ENCODE measurements at places on chromosomes 4 and X. TPM values are rescaled to one million over a fixed set of nuclear protein-coding genes. Genes with fewer than 3 reads are reported as not detected.
A peak's percentile ranks its signal among the peaks of the same experiment; 100 is the strongest.

DNA sequence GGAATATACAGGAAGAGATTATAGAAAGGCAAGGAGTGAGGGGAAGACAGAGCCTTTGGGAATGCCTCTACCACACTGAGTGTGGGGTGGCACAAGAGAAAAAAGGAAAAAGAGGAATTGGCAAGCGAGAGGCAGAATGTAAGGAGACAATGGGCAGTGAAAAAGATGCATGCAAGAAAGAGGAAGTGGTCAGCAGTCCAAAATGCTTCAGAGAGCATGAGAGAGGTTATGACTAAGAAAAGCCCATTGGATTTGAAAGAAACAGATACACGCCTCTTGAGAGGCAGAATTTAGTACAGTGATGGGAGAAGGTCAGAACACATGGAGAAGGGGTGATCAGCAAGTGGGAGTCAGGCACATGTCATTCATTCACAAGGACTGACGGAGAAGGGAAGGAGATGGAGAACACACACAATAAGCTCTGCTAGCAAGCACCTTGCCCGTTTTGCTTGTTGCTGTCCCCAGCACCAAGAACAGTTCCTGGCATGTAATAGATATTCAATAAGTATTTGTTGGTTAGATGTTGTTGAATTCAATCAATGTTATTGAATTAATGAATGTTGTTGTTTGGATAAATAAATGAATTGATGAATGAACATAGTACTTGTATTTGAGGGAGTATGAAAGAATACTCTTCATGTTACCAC lies 6.3 kb downstream of the DCHS2 start:
- peak; percentile 5 for DNase-seq

DNA sequence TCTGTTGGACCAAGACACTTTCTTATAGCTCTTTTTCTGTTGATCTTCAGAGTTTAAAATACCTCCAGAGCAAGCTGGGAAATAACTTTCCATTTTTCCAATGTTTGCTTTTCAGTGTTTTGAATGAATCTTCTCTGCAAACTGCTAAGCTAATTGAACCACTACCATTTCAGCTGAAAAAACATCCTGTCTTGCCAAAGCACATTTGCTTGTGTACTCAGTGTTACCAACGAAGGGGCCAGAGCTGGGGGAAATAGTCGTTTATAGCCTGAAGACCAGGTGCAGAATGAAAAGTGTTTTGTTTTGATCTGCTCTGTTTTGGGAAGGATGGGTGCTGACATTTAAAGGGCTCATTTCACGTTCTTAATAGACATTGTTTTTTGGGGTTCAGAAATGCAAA lies 88.4 kb upstream of the CLNK start:
- peak; percentile 18 for DNase-seq

TRAM1L1 gene
- total RNA-seq: not detected

MAGEA1 gene
- not detected for total RNA-seq

GRCh38 chrX:18252644-18253359 lies 32.1 kb upstream of the BEND2 start:
- no peak for DNase-seq

ARSJ gene
- total RNA-seq: not detected

DNA sequence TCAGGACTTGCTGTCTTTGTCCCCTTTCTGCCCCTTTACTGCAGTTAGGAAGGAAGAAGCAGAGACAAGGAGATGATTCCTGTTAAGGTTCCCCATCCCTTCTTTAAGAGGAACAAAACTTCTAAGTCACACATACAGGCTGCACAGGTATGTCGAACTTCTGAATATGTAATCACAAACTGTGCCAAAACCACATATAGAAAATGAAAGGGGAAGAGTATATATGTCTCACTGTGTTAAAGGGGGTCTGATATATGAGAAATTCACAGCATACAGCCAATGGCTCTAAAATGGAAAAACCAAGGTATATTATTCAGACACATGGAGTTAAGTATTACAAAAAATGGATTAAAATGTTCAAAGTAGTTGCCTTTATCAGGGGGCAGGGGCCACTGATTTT lies 11.7 kb downstream of the CFAP97 start:
- no peak for DNase-seq

DNA sequence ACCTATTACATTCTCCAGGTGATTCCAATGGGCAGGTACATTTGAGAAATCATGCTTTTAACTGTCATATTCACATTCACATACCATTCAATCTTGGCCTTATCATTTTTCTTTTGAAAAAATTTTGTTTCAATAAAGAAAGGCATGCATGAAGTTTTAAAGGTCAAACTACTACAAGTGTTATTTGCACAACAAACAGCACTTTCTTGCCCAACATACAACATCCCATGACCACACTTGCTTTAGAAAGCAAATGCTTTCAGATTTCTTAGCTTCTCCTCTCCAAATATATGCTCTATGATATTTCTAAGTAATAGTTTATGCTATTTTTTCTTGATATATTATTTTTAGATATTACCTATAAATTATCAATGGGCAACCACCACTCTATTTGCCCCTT lies 58.2 kb downstream of the NLGN4X start:
- DNase-seq: no peak

GC gene
- total RNA-seq: not detected

DNA sequence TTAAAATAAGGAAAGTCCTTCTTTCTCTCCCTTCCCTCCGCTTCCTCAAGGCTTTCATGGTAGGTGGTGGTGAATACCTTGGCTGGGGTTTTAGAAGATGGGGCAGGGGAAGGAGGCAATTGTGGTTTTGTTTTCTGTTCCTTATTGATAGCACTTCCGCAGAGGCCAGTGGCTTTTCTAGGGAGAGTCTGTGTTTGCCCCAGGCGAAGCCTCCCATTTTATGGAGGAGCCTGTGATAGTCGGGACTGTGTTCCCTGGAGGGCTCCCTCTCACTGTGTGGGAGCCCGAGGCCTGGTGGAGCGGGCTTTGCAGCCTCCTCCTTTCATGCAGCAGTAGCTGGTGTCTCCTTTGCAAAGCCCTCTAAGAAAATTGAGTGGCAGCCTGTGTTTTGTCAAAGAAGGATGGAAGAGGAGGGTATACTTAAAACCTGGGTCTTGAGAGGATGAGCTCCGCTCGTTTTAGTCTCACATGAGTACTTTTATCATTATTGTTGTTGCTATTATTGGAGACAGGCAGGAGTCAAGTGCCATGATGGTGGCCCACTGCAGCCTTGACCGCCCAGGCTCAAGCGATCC lies 29.8 kb upstream of the STOX2 start:
- no peak for DNase-seq

SMIM43 gene
- total RNA-seq: not detected

- DNase-seq: no peak
These were observed 204.7 kb upstream of the JADE1 start for GRCh38 chr4:128604840-128605239.

GPRASP3 gene
- total RNA-seq: not detected

SLC34A2 gene
- not detected for total RNA-seq

UGT2B17 gene
- not detected for total RNA-seq

DNA sequence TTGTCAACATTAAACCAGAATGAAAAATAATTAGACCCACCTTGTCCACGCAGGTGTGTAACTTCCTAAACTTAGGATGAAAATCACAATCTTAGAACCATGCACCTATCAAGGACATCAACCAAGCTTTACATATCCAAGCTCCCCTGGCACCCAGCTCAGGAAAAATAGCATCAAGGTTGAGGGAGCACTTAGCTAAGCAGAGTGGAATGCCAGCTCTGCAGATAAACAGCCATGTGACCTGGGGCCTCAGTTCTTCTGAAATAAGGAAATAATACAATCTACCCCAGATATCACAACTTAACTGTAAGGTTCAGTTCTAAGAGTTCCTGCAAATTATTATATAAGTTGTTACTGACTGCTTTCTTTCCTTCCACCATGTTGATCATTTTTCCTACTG lies 64.7 kb downstream of the DHX15 start:
- no peak for DNase-seq

GRCh38 chrX:2192584-2193272 lies 308.0 kb downstream of the DHRSX start:
- DNase-seq: no peak

GRCh38 chr4:186875476-186875875 lies 151.8 kb upstream of the FAT1 start:
- DNase-seq: no peak

- no peak for DNase-seq
These were observed 77.9 kb downstream of the APBB2 start for GRCh38 chr4:41136456-41136855.

DNA sequence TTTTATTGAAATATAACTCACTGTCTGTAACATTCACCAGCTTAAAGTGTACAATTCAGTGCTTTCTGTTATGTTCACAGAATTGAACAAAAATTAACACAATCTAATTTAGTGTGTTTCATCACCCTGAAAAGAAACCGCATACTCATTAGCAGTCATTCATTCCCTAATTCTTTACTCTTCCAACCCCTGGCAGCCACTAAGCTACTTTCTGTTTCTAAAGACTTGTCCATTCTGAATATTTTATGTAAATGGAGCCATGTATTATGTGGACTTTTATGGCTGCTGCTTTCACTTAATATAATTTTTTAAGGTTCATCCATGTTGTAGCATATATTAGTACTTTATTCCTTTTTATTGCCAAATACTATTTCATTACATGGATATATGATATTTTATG lies 94.7 kb upstream of the ATP8A1 start:
- no peak for DNase-seq

DNA sequence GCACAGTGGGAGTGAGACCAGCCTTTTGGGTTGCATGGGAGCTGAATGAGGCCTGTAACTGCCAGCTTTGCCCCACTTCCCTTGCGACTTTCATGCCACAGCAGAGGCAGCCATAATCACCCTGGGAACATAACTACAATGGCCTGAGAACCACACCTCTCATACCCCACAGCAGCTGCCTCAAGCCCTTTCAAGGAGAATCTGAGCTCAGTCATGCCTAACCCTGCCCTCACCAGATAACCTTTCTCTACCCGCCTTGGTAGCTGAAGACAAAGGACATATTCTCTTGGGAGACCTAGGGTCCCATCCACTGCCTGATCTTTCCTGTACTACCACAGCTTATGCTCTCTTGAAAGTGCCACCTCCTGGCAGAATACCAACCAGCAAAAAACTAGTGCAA lies 599.9 kb upstream of the IGFBP7 start:
- no peak for DNase-seq

ZNF141 gene
- total RNA-seq: 26.9 TPM

GRCh38 chr4:140533951-140534480 lies 10.0 kb downstream of the ELMOD2 start:
- no peak for DNase-seq

DNA sequence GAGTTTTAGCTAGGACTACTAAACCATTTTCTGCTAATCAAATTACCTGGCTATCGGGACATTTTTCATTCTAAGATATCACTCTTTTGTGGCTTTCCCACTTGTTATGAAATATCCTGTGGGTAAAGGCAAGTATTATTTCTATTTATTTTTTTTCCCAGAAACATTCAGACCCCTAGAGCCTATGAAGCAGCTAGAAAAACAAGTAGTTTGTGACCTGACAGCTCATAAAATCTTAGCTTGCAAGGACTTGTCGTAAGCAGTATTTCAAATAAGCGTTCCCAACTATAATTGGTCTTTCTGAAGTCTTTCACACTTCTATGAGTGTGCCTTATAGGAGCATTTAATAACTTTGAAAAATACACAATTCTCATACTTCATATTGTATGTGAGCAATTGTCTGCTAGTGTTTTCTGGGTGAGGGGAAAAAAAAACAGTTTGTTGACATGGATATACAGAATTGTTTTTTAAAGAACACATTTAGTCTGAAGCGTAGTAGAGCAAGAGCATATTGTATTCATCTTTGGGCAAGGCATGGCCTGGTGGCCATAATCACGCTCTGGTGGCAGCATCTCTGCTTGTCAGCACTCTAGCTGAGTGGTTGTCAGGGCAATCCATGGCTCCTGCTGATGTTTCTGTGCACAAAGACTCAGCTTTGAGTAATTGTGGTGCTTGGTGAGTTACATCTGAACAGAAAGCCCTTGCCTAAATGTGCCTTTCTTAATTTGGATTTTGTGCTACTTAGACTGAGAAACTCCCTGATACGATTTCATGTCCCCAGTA lies 2.6 kb downstream of the MCUB start:
- peak; percentile 38 for DNase-seq

- no peak for DNase-seq
These were observed 352.6 kb downstream of the INPP4B start for GRCh38 chr4:142493255-142494110.

DNA sequence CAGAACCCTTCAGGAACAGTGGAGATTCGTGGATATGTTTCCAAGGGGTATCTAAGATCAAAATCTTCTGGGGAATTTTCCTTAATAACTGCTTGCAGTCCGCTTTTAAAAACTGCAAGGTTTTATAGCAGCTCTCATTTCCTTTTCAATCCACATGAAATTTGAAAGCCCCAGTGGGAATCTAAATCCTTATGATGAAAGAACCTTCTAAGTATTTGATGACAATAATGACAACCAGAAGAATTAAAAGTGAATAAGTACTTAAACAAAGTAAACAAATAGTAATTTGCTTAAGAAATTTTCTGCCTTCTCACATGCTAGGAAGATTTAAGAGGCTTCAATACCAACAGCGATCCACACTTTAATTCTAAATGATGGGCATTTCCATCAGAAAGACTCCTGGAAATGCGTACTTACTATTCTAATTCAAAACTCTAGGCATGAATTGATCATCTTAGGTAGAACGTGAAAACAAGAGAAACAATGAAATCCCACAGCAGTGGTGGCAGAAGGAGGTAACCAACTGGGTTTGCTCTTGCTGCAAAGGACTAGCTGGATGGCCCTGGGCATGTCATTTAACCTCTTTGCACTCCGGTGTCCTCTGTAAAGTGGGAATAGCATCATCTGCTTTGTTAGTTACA lies 37.6 kb upstream of the S100G start:
- DNase-seq: no peak

DNA sequence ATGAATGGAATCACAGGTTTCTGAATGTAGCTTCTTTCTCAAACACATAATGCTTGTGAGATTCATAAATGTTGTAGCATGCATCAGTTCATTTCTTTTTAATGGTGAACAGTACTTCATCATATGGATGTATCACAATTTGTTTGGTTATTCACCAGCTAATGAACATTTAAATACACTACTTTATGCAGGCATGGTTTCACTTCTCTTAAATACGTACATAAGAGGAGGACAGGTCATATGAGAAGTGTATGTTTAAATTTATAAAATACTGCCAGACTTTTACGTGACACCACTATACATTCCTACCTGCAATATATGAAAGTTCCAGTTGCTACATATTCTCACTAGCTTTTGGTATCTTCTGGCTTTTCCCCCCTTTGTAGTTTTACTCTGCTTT lies 65.4 kb downstream of the ANKRD17 start:
- peak; percentile 11 for DNase-seq

DNA sequence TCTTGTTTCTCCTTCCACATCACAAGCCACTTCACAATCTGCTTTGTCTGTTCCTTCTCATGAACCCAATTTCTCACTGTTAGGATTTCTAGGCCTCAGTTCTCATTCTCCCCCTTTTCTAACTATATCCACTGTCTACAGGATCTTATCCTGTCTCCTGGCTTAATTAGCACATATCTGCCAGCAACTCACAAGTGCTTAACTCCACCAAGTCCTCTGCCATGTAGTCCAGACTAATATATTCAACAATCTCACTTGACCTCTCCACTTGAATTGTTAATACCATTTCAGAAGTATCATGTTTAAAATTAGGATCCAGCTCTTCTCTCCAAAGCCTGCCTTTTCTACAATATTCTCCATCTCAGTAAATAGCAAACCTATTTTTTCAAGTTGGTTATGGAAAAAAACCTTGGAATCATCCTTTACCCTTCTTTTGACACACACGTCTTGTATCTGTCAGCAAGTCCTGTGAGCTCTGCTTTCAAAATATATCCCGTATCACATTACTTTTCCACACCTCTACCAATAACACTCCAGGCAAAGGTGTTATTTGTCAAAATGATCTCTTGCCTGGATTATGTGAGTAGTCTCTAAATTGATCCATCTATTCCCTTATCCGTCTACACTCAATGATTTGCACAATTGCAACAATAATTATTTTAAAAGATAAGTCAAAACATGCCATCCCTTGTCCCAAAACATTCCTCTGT lies 127.2 kb upstream of the SLIT2 start:
- no peak for DNase-seq
